ENCODE measurements at places on chromosomes 11 and 22.

DNA sequence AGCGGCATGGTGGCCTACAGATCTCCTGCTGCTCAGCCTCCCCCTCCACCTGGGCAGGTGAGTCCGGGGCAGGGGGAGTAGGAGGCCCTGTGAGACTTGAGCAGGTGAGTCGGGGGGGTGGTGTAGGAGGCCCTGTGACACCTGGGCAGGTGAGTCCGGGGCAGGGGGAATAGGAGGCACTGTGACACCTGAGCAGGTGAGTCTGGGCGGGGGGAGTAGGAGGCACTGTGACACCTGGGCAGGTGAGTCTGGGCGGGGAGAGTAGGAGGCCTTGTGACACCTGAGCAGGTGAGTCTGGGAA lies 299.3 kb downstream of the BRD1 start:
- DNase-seq: no peak

DNA sequence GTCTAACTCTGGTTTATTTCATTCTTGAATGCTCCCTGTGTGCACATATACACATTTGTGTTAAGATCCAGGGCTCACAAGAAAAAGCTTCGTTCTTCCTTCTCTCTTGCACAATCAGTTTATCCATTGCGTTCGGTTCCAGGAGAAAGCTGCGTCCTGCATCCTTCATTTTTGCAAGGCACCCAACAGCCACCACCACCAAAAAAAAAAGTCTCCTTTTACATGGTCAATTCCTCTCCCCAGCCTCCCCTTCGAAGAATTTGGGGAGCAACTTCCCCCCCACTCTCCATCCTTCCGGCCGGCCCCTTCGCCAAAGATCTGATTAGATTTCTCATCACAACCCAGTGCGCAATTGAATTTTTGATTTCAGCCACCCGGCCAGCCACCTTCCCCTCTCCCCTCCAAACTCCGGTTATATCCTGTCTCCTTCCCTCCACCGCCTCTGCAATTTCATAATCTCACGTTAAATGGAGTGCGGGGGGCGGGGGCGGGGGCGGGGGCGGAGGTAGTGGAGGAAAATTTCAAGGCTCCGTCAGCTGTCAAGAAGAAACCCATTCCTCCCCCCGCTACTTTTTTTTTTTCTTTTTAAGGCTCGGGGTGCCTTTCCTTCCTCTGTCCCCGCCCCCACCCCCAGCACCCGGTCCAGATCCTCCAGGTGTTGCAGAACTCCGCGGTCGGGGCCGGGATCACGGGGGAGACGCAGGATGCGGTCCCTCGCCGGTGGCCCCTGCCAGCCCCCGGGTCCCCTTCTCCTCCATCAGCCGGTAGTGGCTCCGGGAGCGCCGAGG lies 1166.5 kb downstream of the LRRC4C start:
- no peak for DNase-seq

GRCh38 chr11:10856689-10857458 lies 979 bp downstream of the ZBED5 start:
- DNase-seq: peak; percentile 48

DNA sequence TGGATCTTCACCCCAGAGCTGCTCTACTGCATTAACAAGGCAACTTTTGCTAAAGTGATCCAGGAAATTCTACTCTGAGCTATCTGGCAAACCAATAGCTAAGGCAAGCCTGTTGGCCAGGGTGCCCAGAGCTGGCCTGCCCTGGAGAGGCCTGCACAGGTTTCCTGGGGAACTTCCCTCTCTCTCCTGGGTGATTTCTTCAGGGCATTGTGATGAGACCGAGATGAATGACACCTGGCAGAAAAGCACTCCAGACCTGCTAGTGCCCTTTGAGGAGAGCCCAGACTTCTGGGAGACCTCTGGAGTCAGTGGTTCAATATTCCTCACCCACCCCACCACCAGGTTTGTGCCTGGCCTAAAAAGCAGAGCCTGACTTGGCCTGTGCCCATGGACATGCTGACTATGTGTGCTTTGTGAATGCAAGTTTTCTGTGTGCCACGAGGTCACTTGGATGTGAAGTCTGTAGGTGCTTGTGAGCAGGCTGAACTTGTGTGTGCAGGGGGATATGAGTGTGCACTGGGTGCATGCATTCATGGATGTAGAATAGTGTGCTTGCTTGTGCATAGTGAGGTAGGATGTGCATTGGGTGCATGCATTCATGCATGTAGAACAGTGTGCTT lies 4.4 kb upstream of the APLNR start:
- DNase-seq: no peak

GRCh38 chr11:120389693-120390584 lies 53.7 kb downstream of the ARHGEF12 start:
- no peak for DNase-seq

DNA sequence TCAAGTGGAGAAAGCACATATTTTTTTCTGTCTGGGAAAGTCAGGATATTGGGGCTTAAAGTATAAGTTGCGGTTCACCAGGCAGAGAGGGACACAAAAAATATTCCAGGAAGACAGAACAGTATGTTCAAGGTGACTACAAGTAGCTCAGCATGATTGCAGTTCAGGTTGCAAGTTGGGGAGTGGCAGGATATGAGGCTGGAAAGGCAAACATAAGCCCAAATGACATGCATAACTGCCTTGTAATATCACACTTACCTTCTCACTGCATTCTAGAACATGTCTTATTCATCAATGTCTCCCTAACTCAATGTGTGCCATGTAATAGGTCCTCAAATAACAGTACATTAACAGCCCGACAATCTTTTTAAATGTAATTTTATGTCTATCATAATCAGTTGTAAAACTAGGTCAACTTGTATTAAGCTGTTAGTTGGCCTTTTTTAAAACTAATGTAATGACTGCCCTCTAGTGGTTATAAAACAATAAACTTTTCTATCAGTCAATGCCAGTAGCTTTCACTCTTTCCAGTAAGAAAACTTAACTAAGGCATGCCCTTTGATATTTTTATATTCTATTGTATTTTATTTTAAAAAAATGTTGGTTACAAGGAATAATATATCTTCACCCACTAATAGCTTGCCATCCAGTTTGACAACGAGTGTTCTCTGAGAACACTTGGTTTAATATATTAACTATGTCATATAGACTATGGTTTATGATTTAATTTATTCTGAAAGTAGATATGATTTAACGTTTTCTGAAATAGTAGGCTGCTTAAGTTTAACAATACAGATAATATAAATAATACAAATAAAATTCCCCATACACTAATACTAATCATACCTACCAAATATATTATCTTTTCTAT lies 39.4 kb upstream of the CFAP300 start:
- peak; percentile 57 for DNase-seq

- no peak for DNase-seq
Measured at GRCh38 chr22:47124961-47125360, 362.5 kb downstream of the TBC1D22A start.

All from CD4-positive, alpha-beta T cell treated with Interleukin-4 for 1 hour (primary cell).